ELF-1 (cell line): ENCODE measurements at places on chromosomes 7 and 10.
A peak's percentile ranks its signal among the peaks of the same experiment; 100 is the strongest.

- no peak for DNase-seq
Observed at GRCh38 chr10:2463316-2463715, 604.0 kb upstream of the PFKP start.

DNA sequence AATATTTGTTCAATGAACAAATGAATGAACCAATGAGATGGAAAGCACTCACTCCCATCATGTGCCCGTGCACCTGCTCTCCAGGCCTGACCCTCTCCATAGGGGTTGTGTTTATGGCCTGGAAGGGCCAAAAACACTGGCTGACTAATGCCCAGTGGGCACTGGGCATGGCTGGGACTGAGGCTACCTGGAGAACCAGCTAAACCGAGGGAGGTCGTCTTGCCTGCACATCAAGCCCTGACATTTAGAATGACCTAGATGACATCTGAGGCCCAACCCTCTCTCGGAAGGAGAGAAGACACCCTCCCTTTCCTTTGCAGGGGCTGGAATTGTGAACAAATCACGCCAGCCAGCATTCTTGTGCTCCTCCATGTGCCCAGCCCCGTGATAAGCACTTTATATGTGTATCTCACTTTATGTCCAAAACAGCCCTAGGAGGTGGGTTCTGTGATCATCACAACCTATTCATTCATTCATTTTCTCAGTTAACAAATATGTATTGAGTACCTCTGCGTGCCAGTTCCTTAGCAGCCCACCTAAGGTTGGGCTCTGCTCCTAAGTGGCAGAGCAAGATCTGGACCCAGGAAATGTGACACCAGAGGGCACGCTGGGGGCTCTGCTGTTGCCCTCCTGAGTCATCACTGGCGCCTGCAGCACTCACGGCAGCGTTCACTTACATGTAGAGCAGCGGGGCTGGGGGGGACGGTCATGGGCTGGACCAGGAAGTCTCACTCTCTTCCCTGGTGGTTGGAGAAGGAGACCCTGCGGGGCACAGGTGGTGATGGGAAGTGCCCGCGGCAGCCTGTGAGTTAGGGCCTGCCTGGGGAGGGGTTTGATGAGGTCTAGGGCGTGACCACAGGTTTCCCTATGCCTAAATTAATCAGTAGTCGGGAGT lies 52.0 kb downstream of the TSPAN15 start:
- no peak for DNase-seq

DNA sequence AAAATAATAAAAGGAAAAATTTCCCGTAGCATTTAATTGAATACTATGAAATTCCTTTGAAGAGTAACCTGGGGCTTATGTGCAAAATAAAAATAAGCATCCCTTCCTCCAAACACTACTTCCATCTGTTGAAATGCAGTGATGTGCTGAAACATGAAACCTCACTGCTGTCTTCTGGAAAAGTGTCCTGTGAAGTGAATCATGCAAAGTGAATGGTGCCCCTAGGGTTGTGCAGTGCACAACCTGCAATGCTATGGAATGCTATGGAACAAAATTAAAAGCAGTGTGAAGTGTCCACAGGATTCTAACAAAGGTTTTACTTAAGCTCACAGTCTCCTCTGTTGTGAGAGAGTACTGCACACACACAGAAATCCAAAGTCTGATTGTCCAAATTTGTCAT lies 480.9 kb downstream of the ETV1 start:
- peak; percentile 4 for DNase-seq

DNA sequence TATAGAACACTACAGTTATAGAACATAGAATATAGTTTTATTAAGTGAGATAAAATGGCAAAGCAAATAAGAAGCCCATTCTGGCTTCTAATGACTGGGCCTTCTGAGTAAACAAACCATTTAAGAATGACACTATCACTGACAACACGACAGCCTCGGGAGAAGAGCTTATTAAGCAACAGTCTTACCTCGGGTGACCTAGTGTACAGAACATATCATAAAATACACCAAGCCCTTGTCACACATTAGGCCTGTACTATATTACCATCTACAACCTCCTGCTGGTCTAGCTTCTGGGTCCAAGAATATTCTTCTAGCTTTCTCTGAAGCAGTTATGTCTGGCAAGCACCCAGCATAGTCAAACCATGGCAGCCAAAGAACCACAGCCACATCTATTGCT lies 32.0 kb downstream of the CCDC186 start:
- DNase-seq = no peak

DNA sequence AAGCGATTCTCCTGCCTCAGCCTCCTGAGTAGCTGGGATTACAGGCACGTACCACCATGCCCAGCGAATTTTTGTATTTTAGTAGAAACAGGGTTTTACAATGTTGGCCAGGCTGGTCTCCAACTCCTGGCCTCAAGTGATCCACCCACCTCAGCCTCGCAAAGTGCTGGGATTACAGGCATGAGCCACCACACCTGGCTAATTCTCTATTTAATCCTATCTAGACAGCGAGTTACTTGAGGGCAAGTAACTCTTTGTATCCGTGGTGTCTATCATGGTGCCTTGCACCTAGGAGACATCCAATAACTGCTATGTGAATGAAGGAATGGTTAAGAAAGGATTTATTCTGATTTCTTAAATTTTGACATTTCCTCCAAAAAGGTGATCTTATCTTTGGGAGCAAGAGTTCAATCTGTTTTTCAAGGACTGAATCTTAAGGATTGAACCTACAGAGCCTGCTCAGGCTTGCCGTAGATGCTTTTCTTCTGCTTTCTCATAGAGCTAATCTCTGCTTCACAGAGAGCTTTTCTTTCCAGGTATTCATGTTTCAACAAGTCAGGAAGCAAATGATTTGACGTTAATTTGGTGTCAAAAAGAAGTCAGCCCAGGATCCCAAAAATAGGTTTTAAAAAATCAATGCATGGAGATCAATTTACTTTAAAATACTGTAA lies 101.6 kb downstream of the CUL2 start:
- DNase-seq = no peak

DNA sequence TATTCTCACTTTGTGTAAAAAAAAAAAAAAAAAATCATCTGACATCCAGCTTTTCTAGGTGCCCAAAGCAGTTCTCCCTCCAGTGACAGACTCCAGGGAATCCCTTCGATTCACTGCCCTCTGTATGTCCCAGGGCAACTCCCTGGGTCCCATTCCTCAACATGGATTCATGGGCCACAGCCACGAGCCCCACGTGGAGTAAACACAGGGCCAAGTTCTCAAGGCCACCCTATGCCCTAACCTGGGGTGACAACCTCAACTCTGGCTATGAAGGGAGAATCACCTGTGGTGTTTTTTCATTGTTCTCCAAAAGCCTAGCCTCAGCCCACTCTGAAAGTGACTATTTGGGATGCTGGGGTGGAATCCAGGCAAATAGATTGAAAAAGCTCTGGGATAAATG lies 3.4 kb downstream of the BNIP3 start:
- DNase-seq = no peak

GRCh38 chr10:12937527-12937926 lies 64.0 kb downstream of the CCDC3 start:
- no peak for DNase-seq

DNA sequence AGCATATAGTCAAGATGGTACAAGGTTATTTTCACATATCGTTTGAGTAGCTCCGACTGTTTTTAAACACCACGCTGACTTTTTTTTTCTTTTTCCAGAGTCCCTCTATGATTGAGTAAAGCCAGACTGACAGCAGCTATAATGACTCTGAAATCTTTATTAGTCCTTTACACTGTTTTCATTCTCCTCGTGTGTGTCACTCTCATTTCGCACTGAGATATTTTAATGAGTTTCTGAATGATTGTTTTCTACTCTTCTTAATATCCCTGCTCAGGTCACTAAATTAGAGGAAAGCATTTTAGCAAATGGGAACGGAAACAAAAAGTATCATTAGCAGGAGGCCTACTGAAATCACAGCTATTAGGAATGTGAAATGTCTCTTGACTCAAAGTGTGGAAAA lies 162.3 kb upstream of the MTPN start:
- no peak for DNase-seq

- DNase-seq = no peak
Observed at GRCh38 chr10:19640566-19641263, 175.5 kb upstream of the PLXDC2 start.

GRCh38 chr10:36038316-36038955 lies 396.3 kb upstream of the FZD8 start:
- no peak for DNase-seq

- DNase-seq = no peak
Observed at GRCh38 chr10:21655236-21655635, 121.2 kb downstream of the MLLT10 start.

DNA sequence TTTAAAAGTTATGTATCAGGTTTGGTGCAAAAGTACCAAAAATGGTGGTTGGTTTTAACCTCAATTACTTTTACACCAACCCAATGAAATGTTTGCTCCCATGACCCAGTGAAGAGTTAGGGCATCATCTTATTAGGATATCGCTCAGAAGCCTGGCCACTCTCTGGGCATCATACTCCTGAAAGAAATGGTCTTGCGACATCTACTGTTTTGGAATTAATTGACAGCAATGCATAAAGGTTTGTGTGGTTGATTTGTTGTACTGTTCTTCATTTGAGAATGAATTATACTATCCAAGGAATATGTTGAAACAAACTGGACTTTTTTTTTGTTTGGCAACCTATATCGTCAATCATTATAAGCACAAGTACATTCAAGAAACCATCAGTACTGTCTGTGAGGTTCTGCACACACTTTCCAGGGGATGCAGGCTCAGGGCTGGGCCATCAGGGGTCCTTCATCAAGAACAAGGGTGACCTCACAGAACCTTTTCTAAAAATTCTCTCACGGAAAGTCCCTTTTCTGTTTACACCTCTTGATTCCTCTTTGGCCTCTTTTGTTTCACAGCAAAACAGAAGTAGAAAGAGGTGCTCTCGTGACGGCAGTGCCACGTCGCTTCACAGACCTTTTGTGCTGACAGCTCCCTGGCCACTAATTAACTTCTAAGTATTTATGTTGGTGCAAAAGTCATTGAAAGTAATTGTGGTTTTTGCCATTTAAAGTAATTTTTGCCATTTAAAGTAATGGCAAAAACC lies 117.2 kb upstream of the KLF6 start:
- no peak for DNase-seq

- DNase-seq = no peak
Observed at GRCh38 chr7:109616551-109617069, 1046.9 kb downstream of the DNAJB9 start.

DNA sequence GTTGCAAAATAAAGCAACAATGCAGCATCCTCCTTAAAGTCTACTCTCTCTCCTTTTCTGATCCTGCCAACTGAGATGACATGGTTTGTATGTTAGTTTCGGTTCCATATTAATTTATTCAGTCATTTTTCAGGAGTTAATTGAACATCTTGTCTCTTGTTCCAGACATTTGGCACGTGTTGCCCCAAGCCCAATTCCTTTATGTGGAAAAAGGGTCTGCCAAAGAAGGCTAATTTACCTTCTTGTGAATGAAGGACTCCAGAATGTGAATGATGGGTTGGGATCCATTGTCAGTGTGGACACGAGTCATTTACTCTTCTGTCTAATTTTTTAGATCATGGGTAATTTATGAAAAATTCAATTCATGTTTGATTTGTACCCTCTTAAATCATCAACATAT lies 350.9 kb upstream of the LRGUK start:
- no peak for DNase-seq

- DNase-seq = no peak
Observed at GRCh38 chr7:18555120-18555519, 59.6 kb downstream of the HDAC9 start.

GRCh38 chr7:6250364-6250833 lies 22.0 kb downstream of the CYTH3 start:
- no peak for DNase-seq

DNA sequence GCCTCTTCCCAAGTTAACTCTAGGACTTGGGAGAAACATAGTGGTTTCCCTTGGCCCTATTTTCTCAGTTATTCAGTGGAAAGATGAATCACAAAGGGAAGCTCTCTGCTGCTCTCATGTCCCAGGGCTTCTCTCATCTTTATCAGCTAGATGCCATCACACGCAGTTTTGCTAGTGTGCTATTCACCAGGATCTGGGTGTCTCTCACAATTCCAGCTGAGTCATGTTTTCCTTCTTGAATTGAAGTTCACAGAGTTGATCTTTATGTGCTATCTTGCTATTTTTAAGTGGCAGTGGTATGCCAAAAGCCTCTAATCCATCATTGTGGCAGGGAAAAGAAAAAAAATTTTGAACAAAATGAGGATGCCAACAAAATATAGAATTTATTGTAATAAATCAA lies 101.3 kb downstream of the TWIST1 start:
- no peak for DNase-seq

GRCh38 chr10:34403512-34403911 lies 411.6 kb downstream of the PARD3 start:
- no peak for DNase-seq

DNA sequence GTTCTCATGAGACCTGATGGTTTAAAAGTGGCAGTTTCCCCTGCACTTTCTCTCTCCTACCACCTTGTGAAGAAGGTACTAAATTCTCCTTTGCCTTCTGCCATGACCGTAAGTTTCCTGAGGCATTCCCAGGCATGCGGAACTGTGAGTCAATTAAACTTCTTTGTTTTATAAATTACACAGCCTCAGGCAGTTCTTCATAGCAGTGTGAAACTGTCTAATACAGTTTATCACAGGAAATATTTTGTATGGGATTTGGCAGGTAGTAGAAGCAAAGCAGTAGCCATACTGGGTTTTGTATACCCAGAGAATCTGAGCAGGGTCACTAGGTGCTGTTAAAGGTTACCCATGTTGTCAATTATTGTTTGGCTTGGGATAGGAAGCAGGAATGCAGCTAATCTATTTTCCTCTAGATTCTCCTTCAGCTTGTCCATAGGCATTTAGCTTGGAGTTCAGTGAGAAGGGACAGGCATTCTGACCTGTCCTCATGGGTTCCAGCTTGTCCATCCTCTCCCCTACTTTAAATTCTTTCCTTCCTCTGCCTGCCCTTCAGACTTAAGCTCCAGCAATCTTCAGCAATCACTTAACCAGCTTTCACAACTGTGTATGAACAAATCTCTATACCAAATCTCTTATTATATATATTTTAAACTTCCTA lies 186.7 kb downstream of the PCLO start:
- peak; percentile 12 for DNase-seq

DNA sequence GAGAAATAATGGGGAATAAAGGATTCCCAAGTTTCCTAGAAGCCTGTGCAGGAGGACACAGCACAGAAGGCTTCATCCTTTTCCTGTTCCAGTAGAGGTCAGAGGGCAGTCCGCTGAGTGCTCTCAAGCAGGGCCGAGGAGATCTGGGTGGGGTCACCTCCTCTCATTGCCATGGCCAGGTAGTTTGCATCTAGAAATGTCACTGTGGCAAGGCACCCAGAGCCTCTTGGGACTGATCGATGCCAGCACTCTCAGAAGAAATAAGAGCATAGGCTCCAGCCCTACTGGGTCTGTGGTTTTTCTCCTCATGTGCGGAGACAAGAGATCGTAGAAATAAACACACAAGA lies 7.9 kb downstream of the NUB1 start:
- no peak for DNase-seq

- no peak for DNase-seq
Observed at GRCh38 chr7:133650487-133651300, 397.8 kb downstream of the EXOC4 start.

DNA sequence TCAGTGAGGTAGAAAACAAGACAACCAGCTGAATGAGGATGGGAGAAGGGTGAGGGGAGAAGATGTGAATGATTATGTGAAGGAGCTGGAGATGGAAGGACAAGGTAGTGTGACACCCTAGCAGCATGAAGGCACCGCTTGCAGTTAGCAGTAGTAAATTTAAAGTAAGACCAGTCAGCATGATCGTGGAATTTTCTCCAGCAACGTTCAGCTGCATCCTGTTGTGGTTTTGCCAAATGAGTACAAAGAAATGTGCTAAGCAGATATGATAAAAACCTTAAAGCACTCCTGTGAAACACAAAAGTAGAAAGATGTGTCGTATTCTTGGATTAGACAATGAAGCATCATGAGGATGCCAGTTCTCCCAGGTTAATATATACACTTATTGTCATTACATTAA lies 34.1 kb upstream of the IFRD1 start:
- no peak for DNase-seq

- no peak for DNase-seq
Observed at GRCh38 chr7:143390104-143390772, 9.1 kb downstream of the ZYX start.
